ENCODE measurements at places on chromosomes 1 and 21.

DNA sequence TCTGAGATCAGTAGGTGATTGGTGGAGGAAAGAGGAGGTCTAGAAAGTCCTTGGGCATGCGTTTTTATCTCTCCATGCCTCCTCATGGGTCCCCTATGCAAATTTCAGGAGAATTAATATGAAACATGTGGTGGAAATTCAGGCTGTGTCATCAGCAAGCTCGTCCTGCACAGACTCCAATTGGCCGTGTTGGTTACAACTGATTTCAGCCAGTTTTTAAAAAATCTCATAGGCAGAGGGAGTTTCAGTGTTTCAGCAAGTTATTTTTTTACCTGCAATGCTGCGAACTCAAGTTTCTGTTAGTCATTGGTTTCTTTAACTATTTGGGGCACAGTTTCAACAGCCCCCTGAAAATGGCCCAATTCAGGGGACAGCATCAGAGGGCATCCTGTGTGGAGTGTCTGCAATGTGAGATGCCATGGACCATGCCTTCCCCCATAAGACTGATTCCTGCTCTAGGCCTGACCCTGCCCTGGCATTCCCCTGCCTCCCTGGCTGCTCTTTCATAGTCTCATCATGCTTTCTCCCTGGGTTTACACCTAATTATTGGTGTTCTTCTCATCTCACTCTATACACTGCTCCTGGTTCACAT is 59.9 kb downstream of the C1orf198 start:
- no peak for DNase-seq

GRCh38 chr1:34398916-34399275 is 222.2 kb downstream of the C1orf94 start:
- DNase-seq = no peak

DNA sequence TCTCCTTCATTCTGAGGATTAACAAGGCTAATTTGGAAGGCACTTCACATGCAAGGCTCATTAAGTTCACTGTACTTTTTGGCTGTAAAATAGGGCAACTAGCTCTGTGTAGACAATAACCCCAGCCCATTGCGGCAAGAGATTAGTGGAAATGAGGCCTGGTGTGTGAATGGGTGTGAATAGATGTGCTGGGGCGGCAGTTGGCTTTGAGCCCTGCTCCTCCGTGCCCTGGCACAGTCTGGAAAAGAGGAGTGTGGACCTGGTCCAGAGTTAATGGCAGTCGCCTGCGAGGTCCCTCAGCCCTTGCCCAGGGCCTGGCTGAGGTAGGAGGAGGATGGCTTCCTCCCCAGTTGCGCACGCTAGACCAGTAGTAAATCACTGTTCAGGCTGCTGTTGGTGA is 4.8 kb downstream of the KISS1 start:
- DNase-seq = no peak

GRCh38 chr1:207807690-207808321 is 56.0 kb downstream of the CD46 start:
- DNase-seq = no peak

- no peak for DNase-seq
These were observed 118.1 kb downstream of the RUNX1 start for GRCh38 chr21:34930971-34931370.
